Activated CD4-positive, alpha-beta memory T cell treated with anti-CD3 and anti-CD28 coated beads for 36 hours (primary cell): ENCODE measurements at places on chromosomes 1 and 21.

GRCh38 chr1:11893907-11894251 lies 32.3 kb downstream of the KIAA2013 start:
- DNase-seq: peak; percentile 78

GRCh38 chr1:167332503-167332902 lies 111.8 kb downstream of the POU2F1 start:
- no peak for DNase-seq

DNA sequence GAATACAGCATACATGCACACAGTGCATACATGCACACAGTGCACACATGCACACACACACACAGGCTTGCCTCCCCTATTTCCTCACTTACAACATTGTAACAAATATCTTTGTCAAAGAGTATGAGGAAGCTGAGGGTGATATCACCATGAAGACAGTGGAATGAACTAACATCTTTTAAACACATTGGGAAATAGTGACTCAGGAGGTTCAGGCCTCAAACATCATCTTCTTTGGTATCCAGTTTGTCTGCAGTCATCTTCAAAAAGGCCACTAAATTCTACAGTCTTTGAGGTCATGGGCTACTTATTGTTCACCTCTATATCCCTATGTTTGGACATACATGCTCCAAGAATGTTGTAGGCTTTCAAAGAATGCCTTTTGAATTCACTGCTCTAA lies 2.1 kb upstream of the LCE2B start:
- no peak for DNase-seq

GRCh38 chr21:17231771-17232170 lies 281.1 kb upstream of the CXADR start:
- no peak for DNase-seq

DNA sequence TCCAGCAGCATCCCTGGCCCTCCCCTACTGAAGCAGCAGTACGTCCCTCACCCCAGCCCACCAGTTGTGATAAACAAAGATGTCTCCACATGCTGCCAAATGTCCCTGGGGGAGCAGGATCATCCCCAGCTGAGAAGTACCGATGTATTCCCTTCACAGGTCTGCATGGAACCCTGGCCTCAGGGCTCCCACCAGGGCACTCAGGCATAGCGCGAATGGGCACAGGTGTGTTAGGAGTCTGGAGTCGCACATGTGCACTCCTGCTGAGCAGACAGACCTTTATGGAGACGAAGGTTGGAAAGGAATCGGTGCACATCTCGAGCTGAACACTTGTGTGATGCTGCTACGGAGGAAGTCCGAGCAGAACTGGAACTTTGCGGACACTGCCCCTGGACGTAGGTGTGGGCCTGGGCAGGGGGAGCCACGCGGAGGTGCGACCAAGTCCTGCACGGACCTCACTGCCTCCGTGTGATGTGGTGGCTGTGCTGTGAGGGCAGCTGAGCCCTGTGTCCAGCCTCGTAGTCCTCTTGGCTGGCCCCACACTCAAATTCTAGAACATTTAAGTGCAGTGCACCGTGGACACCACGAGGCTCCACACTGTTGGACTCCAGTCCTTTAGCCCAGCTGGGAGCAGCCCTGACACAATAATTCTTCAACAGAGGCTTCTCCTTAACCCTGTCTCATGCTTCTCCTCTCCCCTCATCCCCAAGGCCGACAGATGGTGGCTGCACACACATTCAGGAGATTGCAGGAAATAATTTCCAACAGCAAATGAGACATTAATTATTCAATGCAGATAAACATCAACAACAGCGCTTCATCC lies 43.4 kb downstream of the RSPH1 start:
- DNase-seq: no peak

- no peak for DNase-seq
These were observed 24.4 kb downstream of the RCAN1 start for GRCh38 chr21:34590520-34590919.

DNA sequence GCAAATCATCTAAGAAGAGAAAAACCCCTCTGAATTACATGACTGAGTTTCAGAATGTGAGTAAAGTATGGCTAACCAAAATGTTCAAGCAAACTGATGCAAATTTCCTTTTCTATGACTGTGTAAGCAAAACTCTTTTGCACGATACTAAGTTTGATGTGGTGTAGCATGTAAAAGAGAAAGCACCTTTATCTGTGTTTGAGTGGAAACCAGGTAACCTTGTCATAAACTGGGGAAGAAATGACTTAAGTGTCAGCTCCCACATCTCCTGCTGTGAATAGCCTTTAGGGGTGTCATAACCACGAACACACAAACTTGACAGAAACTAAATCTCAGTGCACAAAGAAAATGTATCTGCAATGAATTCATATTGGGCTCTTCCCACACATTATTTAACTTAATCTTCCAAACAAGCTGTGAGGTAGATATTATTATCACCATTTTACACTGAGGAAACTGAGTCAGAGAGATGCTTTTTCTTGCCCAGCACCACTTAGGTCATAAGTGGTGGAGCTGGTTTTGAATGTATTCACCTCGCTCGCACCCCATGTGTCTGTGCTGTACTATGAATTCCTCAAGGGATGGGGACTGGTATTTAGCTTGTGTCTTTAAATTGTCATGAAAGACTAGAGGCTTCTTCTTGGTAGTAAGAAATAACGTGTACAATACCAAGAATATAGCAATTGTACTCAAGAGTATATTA lies 32.9 kb upstream of the IL12RB2 start:
- peak; percentile 27 for DNase-seq

- DNase-seq: no peak
These were observed 63.1 kb upstream of the GCLM start for GRCh38 chr1:93972341-93972740.

- DNase-seq: no peak
These were observed 31.8 kb downstream of the AHDC1 start for GRCh38 chr1:27572019-27572678.

GRCh38 chr1:184972315-184973055 lies 1.8 kb downstream of the NIBAN1 start:
- DNase-seq: no peak

GRCh38 chr1:161032409-161032808 lies 6.4 kb downstream of the TSTD1 start:
- no peak for DNase-seq

- DNase-seq: no peak
These were observed 56.8 kb downstream of the KIAA0319L start for GRCh38 chr1:35500439-35500838.

DNA sequence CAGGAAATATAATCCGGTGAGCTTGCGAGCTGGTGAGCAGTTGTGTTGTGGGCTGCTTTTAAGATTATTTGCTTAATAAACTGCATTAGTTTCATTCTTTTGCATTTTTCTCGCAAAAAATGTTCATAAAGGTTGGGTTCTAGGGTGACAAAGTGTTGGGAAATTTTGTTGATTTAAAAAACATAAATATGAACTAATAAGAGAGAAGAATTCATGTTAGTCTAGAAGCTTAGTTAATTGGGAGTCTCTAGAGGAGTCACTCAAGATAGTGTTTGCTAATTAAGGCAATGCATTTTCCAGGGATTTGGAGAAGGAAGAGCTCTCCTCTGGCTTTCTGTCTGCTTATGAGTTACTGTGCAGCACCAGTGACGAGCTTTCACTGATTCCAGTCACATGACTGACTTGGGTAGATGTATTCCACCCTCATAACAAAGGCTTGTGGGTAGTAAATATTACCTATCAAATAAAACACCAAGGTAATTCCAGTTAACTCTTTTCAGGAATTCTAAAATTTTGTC lies 417.0 kb downstream of the PTBP2 start:
- DNase-seq: no peak

DNA sequence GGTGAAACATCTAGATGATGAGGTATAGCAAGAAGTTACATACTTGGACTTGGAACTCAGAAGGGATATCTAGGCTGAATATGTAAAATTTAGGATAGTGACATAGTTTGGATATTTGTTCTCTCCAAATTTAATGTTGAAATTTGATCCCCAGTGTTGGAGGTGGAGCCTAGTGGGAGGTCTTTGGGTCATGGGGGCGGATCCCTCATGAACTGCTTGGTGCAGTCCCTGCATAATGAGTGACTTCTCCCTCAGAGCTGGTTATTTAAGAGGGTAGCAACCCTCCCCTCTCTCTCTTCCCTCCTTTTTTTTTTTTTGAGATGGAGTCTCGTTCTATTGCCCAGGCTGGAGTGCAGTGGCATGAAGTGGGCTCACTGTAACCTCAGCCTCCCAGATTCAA lies 15.5 kb downstream of the ST3GAL3 start:
- no peak for DNase-seq

- DNase-seq: no peak
These were observed 36.7 kb upstream of the GOLT1A start for GRCh38 chr1:204250428-204251030.

DNA sequence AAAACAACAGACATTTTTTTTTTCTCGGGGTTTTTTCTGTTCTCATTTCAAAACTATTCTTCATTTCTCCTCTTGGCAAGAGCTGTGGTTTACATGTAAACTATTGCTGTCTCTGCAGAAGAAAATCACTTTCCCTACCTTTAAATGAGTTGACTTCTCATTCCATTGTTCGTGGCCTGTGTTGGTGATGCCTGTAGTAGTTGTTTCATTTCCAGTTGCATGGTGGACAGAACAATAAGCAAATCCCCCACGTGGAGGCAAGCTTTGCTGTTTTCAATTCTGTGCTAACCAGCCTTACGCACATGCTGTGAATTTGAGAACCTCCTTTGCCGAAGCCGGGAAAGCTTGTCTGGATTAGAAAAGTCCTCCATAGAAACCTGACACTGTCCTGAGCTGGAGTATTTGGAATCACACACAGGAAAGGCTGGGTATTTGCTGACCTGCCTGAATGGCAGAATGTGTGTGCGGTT lies 26.2 kb upstream of the MAP3K7CL start:
- no peak for DNase-seq

DNA sequence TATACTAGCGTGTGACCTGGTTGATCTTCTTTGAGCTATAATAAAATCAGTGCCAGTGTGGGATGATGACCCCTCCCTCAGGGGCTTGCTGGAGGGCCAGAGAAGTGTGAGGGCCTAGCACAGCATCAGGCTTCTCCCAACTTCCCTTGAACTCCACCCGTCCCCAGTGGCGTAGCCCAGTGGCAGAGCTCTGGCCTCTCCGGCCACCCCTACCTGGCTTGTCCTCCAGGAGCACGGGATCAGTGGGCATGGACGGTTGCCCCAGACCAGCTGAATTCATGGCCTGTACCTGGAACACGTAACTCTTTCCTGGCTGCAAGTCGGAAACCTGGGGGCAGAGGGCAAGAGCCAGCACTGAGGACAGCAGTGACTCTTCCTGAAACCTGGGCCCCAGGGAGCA lies 36.0 kb downstream of the MYOM3 start:
- DNase-seq: no peak

DNA sequence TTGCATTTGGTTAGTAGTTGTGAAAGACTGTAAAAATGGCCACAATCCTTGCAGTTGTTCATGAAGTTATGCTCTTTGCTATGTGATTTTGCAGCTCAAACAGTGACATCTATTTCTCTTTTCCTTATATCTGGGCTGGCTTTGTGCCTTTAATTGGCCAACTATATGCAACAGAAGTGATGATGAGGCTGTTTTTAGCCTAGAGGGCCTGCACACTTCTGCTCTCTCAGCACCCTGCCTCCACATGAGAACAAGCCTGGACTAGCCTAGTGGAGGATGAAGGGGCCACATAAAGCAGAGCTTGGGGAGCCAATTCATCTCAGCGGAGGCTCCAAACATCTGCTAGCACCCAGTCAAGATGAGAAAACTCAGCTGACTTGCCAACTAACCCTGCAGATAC lies 339.8 kb downstream of the OMA1 start:
- no peak for DNase-seq

GRCh38 chr1:73671530-73671929 lies 526.4 kb downstream of the LRRIQ3 start:
- DNase-seq: no peak

- no peak for DNase-seq
These were observed 21.4 kb downstream of the SETD4 start for GRCh38 chr21:36038701-36039497.

GRCh38 chr1:243738020-243738419 lies 112.0 kb downstream of the AKT3 start:
- no peak for DNase-seq

GRCh38 chr1:228833911-228834688 lies 98.8 kb downstream of the RHOU start:
- no peak for DNase-seq

DNA sequence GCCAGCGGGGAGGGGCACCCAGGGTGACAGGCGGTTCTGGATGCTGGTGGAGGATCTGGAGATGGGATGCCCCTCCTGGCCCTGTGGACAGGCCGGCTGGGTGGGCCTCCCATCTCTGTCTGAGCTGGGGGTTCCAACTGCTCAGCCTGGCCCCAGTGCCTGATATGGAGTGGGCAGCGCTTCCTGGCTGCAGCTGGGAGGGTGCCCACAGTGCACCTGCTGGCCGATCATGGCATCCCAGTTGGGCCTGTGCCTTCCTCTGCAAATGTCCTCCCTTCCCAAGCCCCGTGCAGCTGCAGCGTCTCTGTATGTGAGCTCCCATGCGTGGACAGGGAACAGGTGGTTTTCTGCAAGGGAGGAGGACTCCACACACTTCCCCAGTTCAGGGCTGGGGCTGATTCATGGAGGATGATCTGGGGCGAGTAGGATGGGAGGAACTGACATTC lies 2.1 kb downstream of the PFKL start:
- no peak for DNase-seq

DNA sequence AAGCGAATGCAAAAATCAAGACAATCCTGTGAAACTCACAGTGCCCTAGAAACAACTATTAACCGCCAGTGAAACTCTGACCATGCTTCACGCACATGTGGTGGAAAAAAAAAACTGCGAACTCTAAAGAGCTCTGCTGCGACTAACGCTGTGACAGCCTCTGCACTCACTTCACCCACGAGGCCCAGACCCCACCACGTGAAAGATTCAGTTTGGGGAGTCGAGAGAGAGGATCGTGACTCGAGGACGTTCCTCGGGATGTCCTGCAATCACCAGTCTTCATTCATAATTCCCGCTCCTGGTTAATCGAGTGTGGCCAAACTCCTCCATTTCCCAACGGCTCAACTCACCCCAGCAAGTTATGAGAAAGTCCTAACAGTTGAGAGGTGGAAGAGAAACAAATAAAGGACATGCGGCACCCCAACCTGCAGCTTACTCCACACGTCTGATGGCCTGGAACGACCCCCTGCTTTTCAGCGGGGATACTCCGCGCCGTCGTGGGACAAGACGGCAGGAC lies 1.1 kb downstream of the SERBP1 start:
- peak; percentile 47 for DNase-seq

DNA sequence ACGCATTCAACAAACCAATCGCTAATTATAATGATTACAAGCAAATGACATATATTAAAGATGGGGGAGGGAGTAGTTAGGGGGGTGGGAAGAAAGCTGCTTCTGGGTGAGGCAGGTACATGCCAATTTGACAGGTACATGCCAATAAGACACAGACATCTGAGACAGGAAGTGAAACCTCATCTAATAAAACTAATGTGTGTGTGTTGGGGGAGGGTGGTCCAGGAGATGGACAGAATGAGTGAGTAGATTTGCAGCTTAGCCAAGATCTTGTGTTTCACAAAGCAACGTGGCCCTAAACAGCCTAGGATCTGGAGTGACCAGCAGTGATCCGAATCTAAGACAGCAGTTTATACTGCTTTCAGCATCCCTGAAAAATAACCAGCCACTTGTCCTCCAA lies 10.8 kb downstream of the CFAP45 start:
- DNase-seq: no peak

- no peak for DNase-seq
These were observed 24.8 kb downstream of the GNG4 start for GRCh38 chr1:235624721-235625333.

GRCh38 chr21:34307991-34308532 lies 55.7 kb upstream of the KCNE2 start:
- no peak for DNase-seq
